A549 treated with RU486 at 1 μM for 4 hours (cell line): ENCODE measurements at places on chromosomes 4 and X. TPM values are rescaled to one million over a fixed set of nuclear protein-coding genes. Genes with fewer than 3 reads are reported as not detected.

IGBP1 gene
- total RNA-seq: 57.5 to 71.2 TPM (median 66.6 TPM) in 5 replicates

ZNF674 gene
- total RNA-seq: 1.9 to 4.2 TPM (median 2.8 TPM) in 5 replicates

TSPAN7 gene
- 2.7 to 3.2 TPM (median 2.9 TPM) in 5 replicates for total RNA-seq

EIF1AX gene
- 81.9 to 116 TPM (median 106 TPM) in 5 replicates for total RNA-seq

PCDH10 gene
- total RNA-seq: 0.09 to 0.23 TPM (median 0.14 TPM) in 5 replicates

LSM6 gene
- 31.3 to 60.8 TPM (median 33.3 TPM) in 5 replicates for total RNA-seq

SORCS2 gene
- total RNA-seq: 3.2 to 5.6 TPM (median 4.2 TPM) in 5 replicates

ANXA3 gene
- 54.9 to 76.4 TPM (median 59.0 TPM) in 5 replicates for total RNA-seq
